Anterior cingulate cortex (tissue), 58 donors: ENCODE measurements at places on chromosomes 3 and 15.

GRCh38 chr3:179603831-179604230 is 607 bp downstream of the MRPL47 start:
- no peak for DNase-seq

DNA sequence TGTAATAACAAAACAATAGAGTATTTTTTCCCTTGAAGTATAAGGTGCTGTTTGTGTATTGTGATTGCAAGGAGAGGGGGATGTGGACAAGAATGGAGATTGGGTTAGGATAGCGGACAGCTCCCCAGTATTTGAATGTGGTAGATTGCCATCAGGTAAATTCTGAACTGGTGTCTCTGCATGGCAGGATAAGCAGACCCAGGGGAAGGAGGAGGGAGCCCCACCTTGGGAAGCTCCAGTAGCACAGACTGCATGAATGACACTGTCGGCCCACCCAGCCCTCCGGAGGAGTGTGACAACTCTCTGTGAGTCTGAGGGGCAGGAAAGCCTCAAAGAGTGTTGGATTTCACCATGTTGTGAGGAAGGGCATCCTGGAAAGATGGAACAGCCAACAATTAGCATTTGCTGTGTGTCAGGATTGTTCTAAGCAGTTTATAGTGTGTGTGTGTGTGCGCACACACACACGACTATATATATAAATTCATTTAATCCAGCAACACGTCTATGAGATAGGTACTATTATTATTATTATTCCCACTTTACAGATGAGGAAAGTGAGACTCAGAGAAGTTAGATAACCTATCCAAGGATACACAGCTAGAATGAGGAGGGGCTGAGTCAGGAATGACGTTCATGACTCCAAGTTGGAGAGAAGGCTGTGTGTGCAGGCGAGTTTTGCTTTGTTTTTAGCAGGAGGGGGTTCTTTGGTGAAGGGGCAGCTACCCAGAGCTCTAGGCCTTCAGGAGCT is 63.4 kb upstream of the LCTL start:
- no peak for DNase-seq

DNA sequence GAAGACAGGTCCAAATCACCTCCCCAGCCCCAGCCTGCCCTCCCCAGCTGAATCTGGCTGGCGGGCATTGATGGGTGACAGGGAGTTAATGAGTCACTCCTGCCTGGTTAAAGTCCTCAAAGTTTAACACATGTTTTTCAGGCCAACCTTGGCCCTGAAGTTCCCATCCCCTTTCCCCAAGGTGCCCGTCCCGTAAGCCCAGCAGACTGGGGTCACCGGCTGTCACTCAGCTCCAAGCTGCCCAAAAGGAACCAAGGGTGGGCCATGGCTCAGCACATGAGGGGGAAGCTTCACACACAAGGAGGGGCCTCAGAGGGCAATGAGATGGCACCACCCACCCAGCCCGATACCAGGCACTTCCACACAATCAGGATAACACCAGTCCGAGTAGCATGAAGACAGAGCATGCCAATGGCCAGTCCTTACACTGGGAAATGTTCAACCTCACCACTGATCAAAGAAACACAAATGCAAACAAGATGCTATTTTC is 10.2 kb upstream of the KLF15 start:
- no peak for DNase-seq

- no peak for DNase-seq
Observed at GRCh38 chr3:190076601-190077394, 43.9 kb downstream of the P3H2 start.

DNA sequence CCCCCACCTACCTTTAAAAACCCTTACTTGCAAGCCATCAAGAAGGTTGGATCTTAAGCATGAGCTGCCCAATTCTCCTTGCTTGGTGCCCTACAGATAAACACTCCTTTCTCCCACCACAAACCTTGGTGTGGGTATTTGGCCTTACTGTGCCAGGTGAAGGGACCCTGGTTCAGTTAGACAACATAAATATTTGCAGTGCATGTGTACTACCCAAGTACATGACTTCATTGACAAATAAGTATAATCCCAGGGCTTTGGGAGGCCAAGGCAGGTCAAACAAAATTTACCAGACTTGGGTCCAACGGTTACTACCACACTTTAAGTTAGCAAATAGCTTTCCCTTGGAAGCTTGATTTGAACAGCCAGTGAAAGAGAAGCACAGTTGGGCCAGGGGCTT is 9.3 kb upstream of the CNOT10 start:
- no peak for DNase-seq
